Stimulated activated CD8-positive, alpha-beta memory T cell treated with anti-CD3 and anti-CD28 coated beads, Interleukin-15, amount 100 ng/mL, for 24 hours (primary cell): ENCODE measurements at places on chromosomes 7 and 10.

DNA sequence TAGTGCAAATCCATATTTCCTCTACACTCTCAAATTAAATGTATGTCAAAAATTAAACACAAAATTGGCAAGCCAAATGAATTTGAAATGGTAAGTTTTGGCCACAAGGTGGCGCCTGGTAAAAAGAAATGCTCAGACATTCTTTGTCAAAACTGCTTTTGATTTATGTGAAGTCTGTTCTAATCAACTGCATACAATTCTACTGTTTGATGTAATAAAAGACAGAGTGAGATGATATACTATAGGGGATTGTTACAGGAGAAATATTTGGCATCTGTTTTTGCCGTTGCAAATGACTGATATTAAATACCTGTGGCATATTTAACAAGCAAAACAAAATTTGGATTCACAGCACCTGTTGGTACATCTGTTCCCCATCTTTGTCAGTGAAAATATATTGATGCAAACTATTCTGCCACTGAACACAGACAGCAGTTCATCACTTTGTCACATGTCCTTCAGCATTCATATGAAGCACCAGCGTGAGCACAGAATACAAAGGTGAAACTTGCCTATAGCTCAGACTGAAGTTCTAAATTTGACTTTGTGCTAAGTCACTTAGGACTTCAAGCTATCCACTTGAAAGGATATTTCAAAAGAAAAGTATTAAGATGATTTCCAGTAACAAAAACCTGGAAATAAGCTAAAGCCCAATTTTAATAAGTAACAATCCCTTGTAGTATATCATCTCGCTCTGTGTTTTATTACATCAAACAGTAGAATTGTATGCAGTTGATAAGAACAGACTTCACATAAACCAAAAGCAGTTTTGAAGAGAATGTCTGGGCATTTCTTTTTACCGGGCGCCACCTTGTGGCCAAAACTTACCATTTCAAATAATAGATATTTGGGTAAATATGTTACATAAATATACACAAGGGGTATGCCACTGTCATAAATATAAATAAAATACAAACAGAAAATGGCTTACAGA lies 10.2 kb upstream of the CH25H start:
- DNase-seq = peak; percentile 22

DNA sequence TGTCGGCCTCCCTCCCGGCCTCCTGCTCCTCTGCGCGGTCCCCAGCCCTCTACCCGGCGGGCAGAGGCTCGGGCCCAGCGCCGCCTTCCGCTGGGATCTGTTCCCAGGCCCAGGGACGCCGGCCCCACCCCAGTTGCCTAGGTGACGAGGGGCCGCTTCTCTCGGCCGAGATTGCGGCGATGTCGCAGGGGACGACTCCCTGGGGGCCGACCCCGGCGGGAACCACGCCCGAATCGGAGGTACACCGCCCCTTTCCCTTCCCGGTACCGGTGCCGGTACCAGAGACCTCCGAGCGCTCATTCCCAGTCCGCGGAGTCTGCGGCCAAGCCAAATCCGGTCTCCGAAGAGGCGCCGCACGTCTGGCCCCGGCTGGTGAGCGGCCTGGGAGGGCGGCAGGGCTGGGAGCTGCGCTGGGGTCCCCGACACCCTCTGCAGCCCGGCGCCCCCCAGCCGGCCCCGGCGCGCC lies at the start of gene CABCOCO1:
TSS of gene CABCOCO1 (plus strand) at position 136 of the 466 bp plus-strand sequence. CDS start at position 180, 44 bp downstream.
- DNase-seq = no peak

- no peak for DNase-seq
Measured at GRCh38 chr10:3829156-3830050, 44.4 kb upstream of the KLF6 start.

DNA sequence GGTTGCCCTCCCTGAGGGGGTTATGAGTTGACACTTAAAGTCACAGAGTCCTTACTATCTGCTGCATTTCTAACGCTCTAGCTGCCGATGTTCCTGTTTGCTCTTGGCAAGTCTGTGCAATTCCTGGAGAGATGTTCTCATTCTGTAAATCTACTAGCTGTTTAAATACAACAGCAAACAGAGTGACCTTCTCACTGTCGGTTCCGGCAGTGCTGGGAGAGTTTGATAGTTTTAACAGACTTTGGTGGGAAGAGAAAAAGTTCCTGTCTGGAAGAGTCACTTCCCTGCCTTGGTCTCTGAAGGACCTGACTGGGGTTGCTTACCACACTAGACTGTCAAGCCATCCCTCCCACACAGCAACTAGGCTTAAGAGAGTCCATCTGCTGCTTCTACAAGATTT lies 63.3 kb upstream of the ELMO1 start:
- DNase-seq = no peak

- DNase-seq = no peak
Measured at GRCh38 chr7:102836191-102836919, 76.4 kb upstream of the LRRC17 start.

DNA sequence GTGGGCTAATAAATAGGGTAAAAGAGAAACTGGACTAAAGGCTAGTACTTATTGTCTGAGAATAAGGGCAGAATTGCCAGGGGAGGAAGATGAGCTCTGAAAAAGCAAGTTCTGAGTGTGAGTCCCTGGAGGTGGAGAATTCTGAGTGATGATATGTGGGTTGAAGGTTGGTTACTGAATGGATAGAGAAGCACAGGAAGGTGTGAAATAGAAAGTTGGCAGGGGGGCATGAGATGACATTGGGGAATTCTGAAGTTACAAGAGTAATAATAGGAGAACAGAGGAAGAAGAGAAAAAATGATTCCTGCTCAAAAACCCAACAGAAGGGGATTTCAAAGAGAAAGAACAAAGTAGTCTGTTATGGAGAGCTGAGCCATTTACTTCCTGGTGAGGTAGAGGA lies 76.9 kb downstream of the PRKCQ start:
- DNase-seq = no peak

GRCh38 chr7:129777195-129777844 lies 165.8 kb downstream of the NRF1 start:
- no peak for DNase-seq

GRCh38 chr7:155048006-155048405 lies 22.1 kb upstream of the HTR5A start:
- DNase-seq = no peak

GRCh38 chr7:76232698-76233097 lies 31.0 kb downstream of the SRRM3 start:
- DNase-seq = no peak

- no peak for DNase-seq
Measured at GRCh38 chr10:71263376-71263775, 51.0 kb downstream of the UNC5B start.

- DNase-seq = no peak
Measured at GRCh38 chr7:7596176-7596575, 29.5 kb downstream of the MIOS start.

DNA sequence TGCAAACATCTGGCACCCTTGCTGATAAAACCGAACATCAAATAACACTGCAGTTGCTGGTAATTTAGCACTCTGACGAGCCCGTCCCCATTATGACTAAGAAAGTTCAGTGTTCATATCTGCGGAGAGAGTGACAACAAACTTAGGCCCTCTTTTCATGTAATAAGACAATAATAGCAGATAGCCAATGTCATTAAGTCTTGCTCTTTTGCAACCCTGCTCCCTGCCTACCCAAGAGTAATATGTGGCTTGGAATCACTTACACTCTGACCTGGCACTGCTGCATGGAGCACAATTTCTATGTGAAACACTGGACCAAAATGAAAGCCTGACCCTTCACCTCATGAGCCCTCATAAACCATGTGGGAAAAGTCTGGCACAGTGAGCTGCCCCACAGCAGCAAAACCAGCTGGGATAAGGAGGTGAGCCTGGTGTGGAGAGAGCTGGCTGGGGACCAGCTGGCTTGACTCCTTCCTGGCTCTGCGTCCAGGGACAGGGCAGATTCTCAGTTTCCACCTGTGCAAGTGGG lies 86.5 kb downstream of the HIPK2 start:
- DNase-seq = no peak

GRCh38 chr10:66472156-66472555 lies 453.7 kb upstream of the LRRTM3 start:
- no peak for DNase-seq

GRCh38 chr10:49397036-49397999 lies 1.4 kb upstream of the DRGX start:
- no peak for DNase-seq

DNA sequence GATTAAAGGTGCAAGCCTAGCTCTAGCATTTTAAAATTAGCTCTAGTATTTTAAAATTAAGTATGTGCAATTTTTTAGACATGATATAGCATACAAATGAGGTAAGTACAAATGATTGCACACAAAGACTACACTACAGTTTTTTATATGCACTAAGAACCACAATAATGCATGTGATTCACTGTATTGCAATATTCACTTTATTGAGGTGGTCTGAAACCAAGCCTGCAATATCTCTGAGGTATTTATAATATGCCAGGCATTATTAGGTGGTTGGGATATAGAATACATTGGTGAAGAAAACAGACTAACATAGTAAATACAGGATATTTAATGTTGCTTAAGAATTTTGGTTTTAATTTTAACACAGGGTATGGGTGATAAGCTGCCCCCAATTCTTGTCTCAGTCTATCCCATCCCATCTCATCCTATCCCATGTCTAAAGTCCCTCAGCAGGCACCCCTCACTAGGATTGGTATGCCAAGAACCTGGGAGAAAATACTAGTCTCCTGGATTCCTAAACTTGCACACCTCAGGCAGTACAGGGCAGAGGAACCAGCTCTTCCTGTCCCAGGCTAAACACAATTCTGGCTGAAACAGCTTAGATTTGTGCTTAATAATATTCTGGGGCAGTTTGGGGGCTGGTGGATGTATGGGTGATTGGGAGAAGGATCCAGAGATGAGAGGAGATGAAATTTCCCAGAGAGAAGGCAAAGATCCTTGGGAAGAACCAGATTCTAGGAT lies 90.4 kb downstream of the HIPK2 start:
- no peak for DNase-seq

DNA sequence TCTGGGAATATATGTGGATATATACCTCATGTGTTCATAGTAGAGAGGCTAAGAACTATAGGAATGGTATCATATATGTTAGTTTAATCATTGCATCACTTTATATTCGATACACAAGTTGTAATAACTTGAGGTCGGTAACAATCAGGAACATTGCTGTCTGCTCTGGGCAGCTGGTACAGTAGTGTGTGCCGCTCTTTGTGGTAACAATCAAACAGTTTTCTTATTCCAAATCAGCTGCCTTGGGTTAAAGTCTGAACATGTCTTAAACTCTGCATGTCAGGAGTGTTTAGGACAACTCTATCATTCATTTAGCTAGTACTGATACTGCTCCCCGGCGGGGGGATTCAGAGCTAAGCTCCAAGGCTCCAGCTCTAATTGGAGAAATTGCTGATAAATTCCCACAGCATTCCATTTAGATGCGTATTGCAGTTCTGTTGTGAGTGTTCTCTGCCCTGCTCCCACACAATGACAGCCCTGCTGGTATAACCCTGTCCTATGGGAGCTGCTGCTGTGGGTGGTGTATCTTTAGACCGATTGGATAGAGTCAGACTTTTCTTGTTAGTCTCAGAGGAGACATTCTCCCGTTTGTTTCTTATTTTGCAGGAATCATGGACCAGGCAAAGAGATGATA lies 707.5 kb upstream of the FZD8 start:
- no peak for DNase-seq

GRCh38 chr10:90958781-90959180 lies 37.9 kb upstream of the ANKRD1 start:
- DNase-seq = no peak

DNA sequence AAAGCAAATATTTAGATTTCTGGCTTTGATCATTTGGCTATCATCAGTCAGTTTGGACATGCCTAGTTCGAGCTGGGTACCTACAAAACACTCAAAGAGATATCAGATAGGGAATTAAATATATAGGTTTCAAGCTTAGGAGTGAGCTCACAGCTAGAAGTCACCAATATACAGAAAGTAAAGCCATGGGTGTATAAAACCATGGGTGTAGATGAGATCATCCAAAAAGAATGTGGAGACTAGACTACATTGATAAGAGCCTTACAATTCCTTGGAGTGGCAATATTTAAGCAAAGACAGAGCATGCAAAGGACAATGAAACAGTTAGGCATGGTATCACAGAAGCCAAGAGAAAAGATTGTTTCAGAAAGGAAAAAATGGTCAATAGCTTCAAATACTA lies 7.2 kb upstream of the RALA start:
- DNase-seq = no peak

DNA sequence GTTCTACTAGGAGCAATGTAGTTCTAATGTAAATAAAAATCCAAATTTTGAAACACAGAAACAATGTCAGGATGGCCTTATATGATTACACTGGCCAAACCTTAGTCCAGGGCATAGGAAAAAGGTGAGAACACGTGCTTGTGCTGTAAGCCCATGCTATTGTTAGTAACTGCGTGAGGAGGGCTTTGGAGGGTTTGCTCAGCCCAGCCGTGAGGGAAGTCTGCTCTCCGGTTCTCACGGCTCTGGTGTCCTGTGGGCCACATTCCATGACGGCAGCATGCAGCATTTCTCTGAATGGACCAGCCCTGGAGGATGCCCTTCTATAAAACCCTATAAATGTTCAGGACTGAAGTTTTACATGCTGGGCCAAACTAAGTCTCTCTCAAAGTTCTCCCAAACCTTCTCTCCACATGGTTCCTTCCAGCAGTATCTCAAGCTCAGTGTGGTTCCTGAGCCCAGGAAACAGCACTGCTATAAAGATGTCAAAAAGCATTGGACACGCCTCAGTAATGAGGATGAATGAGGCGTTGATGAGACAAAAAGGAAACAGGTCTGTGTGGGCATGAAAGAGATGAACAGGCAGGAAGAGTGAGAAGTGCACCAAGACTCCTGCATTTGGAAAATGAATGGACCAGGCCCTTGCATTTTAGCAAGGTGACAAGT lies 174.8 kb upstream of the CDCA7L start:
- no peak for DNase-seq

DNA sequence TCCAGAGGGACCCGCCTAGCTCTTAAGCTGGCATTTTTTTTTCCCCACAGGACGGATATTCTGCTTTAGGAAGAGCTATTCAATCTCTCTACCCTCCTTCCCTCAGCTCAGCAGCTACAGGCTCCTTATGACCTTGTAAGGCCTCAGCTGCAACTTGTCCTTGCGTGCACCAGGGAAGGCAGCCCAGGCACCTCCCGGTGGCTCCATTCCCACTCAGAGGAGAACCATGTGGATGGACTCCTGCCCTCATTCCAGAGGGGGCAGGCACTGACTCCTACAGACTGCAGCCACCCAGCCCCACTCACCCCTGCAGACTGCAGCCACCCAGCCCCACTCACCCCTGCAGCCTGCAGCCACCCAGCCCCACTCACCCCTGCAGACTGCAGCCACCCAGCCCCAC lies 73.7 kb downstream of the ITIH5 start:
- DNase-seq = no peak

GRCh38 chr7:79272066-79272669 lies 181.3 kb downstream of the MAGI2 start:
- no peak for DNase-seq
